ENCODE measurements at places on chromosomes 7 and 10.

- no peak for DNase-seq
These were observed 286.9 kb upstream of the NFE2L3 start for GRCh38 chr7:25864943-25865751.

DNA sequence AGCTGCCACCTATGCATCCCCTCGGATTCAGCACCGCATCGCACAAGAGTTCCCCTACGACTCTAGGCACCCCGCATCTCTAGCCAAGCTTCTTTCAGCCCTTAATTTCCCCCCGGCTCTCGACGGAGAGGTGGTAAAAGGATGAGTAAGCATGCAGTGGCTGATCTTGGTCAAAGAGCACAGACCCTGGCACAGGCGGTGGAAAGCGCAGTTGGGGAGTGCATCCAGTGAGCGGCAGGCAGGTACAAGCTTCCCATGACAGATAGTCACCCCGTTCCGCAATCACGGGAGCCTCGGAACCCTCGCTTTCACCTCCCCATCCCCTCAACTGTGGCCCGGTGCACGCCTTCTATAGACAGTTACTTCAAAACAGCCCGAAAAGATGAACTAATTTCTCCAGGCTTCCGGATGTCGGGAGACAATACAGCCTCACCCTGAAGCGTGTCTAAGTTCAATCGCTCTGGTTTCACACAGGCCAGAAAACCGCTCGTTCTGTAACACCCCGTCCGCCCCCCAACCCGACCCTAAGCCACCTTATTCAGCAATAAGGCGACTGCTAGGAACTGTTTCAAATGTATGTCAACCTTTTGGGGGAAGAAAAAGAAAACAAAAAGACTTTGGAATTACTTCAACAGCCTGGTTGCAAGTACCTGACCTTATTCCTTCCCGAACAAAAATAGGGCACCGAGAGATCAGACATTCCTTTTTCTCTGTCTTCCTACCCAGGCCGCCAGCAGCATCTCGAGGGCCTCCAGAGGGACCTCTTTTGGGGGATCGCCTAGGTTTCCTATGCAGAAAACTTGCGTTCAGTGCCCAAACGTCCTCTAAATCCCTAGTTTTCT is 1.4 kb downstream of the RHEB start:
- DNase-seq, result peak; percentile 54

DNA sequence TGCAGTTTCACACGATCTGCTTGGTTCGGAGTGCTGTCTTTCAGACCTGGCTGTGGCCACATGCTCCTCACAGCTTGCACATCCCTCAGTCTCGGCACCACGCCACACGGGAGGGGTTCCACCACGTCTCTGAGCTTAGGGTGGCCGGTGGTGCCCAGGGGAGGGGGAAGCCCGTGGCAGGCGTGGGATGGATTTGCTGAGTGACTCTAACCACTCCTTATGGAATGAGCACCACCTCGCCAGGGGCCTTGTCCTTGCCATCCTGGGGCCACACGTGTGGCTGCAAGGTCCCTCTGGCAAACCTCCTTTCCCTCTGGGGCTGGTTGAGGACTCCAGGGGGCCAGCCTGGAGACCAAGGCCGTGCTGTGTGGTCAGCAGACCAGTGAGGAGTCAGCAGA is 29.1 kb upstream of the FAM20C start:
- no peak for DNase-seq

DNA sequence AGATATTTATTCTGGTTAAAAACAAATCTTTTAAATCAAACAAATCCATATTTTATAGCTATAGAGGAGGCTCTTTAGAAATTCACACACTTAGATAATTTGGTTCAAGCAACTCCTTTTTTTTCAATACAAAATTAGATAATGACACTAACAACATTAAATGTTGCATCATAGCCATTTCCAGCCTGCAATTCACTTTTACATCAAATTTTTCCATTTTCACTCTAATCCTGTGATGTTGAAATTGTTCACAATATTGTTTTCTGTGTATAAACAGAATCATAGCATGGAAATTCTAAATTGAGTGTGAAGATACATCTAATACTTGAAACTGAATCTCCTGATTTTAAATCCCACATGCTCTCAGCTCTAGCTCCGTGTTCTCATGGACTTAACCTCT is 482.6 kb downstream of the INHBA start:
- DNase-seq, result no peak

DNA sequence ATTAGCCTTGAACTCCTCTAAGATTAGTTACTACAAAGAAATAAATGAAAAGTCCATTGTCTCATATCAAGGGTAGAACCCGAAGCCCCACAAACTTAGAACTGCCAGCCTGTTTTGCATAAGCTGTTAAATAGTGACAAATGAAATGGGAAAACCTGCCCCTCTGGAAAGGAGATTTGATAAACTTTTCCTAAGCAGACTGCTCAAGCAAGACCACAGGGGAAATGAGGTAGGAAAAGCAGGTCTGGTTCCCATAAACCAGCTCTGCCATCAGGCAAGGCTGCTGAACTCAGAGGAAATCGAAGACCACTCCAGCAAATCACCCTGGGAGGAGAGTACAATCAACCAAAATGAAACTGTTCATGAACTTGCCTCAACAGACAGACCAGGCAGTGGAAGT is 181.5 kb upstream of the AOAH start:
- no peak for DNase-seq

- no peak for DNase-seq
These were observed 6.9 kb upstream of the HILPDA start for GRCh38 chr7:128448751-128449302.

DNA sequence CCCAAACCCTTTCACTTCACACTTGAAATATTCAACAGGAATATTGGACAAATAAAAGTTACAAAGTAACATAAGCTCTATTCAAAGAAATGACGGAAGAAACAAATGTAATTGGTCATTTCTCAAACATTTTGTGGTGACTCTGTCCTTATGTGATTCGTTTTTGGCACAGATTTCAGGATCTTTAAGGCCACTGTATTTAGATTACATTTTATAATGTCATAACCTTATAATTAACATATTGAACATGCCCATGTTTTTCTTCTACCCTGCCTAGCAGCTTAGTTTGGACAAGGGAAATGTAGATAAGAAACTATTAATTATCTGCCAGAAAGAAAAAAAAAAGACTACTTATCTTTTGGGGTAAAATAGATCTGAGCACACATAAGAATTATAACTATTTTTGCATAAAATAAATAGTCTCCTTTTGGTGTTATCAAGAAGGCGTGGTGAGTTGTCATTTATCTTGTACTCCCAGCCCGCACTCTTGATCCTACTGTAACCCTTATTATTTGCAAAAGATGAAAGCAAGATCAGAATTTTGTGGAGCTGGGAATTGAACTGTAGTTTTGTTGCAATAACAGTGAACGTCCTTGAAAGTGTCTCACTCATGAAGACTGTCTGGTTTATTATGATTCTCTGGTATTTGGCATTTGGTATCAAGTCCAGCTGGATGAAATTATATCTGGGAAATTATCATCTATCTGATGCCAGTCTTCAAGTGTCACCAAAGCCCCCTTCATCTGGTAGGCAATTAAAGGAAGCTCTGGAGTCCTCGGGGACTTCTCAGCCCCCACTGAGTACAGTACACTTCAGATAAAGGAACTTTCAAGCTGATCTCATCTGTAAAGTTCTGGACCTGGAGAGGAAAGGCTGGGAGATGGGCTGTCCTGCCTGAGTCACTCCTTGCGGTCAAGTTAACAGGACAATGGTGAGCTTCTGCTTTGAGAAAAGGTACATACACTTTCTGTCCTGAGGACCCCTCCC is 175.7 kb upstream of the INHBA start:
- no peak for DNase-seq

DNA sequence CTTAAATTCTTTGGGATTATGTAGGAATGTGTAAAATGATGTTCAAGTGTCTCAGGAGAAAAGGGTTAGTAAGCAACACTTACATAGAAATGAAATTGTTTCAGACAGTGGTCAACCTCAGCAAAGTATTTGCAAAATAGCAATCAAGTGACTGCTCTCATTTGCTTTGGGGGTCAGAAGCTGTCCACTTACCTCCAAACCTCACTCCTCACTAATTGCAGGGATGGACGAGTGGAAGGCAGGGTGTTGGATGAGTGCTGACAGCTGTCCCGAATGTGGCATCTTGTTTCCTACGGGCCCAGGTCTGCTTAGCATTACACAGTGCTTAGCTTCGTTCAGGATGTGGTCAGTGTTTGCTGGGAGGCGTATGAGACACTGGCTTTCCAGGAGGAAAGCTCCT is 437.0 kb downstream of the SUGCT start:
- DNase-seq, result no peak

GRCh38 chr7:98619450-98620321 is 2.6 kb downstream of the NPTX2 start:
- DNase-seq, result peak; percentile 34

GRCh38 chr7:44796034-44796503 is 412 bp upstream of the PPIA start:
- DNase-seq, result no peak

DNA sequence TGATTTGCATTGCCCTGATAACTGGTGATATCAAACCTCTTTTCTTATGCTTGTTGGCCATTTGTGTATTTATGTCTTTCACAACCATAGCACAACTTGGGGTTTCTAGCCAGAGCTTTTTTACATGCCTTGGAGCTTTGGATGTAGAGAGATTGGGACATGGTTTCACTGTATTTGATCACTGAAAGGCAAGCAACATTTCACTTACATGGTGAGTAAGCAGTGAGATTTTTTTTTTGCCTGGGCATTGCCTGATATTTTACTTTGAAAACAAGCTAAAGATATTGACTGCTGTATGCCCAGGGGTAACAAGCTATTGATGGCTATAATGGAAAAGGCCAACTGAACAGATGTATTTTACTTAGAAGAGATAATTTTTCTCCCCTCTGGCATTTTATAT is 259.0 kb downstream of the PHTF2 start:
- no peak for DNase-seq

- DNase-seq, result no peak
These were observed 22.5 kb upstream of the CHRM2 start for GRCh38 chr7:136845899-136846465.

Measured in left ventricle myocardium inferior (tissue), 1 donor.